ENCODE measurements at places on chromosomes 1 and 21.

DNA sequence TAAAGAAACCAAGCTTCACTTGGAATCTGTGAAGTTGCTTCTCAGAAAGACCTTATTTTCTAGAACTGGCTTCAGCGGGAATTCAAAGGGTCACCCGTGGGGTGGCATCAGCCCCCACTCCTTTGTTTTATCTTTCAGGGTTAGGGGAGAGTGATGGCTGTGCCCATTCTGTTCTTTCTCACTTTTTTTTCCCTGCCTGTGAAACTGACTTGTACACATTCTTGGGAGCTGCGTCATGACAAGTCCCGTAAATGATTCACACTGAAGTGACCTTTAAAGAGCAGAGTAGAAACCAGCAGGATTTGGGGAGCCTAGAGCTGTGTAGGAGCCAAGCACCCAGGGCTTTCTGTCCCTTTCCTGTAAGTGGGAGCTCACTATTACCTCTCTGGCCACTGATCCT lies 43.8 kb downstream of the SLC44A3 start:
- no peak for DNase-seq

DNA sequence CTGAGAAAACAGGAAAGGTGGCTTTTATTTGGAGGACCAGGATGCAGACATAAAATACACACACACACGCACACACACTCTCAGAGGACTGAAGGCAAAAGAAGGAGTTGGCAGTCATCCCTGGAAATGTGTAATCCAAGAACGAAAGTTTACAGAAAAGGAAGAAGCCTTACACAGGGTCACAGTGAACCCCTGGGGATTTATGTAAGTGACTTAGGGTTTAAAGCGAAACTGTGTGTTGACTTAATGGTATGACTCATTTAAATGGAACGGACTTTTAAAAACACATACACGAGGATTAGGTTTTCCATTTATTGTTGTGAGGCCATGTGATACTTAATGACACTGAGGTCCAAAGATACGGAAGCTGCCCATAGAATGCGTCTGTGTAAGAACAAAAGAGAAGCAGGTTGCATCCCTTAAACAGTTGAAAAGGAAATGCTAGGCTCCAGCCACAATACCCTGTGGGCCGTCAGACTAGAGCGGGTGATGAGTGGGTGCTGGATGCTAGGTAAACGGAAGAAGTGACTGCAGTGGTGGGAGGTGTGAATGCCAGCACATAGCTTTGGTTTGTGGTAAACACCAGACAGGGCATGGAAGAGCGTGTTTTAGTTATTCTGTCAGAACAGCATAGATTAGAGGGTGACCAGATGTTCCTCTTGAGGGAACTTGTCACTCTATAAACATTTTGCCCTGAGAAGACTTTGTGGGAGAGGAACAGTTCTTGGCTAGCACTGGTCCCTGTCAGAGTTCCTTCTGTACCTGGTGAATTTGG lies 21.6 kb upstream of the BCL10 start:
- DNase-seq: peak; percentile 86

DNA sequence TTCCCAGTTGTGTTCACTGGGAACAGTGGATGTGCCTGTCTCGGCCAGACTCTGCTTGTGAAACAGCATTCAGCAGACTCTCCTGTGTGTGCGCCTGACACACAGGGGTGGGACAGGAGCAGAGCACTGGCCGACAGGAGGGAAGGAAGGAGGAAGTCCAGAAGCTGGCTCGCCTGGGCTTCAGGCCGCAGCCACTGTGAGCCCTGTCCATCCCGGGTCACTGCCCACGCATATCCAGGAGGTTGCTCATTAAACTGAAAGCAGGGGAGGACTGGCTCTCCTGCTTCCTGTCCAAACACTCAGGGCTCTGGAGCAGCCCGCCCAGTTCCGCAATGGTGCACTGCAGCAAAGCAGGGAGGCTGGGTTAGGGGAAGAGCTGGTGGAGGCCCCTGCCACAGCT lies 218.7 kb upstream of the VAMP3 start:
- no peak for DNase-seq

DNA sequence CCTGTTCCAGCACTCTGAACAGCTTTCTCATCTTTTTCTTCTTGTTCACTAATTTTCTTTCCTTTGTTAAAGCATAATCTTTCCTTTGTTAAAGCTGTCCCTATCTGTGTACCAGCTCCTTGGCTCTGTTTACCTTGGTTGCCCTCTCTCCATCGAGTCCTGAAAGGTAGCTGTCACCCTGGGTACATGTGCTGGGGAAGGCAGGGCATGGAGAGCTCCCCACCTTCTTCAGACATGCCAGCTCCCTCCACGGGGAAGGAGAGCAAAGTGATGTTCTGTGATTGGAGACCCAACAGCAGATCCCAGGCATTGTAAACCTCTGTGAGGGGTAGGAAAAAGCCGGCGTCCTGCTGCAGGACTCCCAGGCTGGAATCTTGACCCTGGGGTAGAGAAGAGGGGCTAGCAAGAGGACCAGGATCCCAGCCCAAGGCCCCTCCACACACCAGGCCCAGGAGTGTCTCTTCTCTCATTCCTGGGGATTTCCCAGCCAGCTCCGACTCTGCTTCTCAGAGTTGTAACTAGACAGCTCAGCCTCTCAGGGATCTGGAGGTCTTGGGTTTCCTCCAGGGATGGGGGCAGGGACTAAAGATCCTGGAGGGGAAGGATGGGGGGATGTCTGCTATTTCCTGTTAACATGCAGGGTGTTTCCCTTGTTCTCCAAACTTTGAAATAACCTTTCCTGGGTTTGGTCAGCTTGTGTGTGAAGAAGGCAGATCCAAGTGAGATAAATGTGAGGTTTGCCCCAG lies 34.4 kb downstream of the TMCC2 start:
- no peak for DNase-seq

GRCh38 chr21:16318651-16319300 lies 589.0 kb downstream of the USP25 start:
- no peak for DNase-seq

- DNase-seq: peak; percentile 31
These were observed 20.0 kb upstream of the DISP1 start for GRCh38 chr1:222794656-222795474.

GRCh38 chr1:66954208-66954607 lies 29.4 kb downstream of the MIER1 start:
- no peak for DNase-seq

DNA sequence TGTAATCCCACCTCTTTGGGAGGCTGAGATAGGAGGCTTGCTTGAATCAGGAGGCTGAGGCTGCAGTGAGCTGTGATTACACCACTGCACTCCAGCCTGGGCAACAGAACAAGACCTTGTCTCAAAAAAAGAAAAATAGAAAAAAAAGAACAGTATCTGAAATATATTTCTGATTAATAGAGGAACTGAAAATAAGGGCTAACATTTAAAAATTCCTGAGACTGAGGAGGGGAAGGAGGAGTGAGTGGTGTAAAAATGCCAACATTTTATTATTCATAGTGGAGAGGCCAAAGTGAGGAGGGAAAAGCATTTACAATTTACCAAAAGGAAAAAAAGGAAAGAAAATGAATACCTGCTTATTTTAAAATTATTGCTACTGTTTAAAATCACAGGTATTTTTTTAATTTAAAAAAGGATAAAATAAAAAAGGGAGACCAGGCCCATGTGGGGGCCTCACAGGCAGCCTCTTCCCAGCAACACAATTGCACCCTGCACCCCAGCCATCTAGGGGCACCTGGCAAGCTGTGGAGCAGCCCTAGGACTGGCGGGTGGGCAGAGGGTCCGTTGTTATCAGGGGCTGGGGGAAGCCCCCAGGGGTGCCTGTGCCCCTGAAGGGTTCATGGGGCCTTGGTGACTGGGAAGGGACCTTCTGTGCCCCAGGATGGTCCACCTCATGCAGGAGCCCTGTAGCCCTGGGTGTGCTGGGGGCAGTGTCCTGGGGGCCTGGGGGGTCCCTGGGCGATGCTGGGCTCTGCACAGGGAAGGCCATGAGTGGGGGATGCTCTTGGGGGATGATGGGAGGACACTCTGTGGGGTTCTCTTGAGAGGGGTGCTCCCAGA lies 34.8 kb upstream of the ADARB1 start:
- no peak for DNase-seq

- DNase-seq: no peak
These were observed 214.2 kb upstream of the FOXD3 start for GRCh38 chr1:63108206-63108605.

- DNase-seq: no peak
These were observed 19.4 kb downstream of the SEC16B start for GRCh38 chr1:177950506-177950905.

DNA sequence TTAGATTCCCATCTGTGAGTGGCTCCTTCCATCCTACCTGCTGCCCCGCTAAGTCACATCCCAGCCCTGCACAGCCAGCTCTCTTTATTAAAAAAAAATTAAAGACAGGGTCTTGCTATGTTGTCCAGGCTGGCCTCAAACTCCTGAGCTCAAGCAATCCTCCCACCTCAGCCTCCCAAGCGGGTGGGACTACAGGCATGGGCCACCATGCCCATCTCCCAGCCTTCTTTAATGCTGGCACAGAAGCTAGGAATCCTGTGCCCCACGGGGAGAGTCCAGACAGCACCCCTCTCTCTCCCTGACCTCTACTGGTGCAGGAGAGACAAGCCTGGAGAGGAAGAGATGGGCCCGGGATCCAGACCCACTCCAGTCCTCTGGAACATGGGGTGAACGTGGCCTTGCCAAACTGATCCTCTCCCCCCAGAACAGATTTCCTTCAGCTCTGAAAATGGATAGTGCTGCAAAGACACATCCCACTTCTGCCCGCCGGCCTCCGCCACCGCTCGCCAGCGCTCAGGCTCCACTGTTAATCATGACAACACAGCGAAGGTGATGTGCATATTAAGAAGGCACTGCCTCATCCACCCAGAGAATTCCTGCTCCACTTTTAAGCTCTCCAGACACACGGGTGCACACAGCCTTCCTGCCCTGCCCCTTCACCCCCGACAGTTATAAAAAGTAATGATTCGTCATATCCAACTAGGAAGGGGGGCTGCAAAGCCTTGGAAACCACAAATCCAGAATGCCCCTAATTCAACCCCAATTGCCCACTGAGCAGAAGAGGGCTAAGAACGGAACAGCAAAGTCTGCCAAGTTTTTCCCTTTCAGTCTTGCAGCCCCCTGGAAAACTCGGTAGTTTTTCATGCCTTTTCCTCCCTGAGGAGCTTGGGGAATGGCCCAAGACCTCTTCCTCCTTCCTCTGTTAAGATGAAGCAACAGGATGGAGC lies 68.1 kb downstream of the MRPL37 start:
- no peak for DNase-seq

DNA sequence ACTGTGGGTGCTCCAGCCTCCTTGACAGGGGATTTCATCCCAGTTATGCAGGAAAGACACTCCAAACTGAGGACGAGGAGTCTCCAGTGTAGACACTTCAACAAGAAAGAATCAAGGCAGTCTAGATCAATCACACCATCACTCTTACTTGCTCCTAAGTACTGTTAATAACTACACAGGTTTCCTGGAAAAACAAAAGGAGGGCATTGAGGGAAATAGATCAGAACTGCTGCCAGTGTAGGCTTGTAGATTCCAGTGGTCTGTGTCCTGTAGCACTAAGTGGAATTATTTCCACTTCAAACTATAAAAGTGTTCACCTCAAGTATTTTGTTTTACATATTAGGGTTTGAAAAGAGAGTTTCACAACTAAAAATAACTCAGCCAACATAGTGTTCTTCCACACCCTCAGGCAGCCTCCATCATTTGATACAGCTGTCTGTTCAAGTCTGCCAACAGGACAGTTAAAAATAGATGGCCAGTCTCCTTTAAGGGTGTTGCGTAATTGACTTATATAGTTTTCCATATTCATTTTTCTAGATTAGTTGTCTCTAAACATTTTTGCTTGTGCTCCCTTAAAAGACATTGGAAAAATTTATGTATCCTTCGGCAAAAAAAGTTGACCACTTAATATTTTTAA lies 32.0 kb upstream of the AGL start:
- no peak for DNase-seq

DNA sequence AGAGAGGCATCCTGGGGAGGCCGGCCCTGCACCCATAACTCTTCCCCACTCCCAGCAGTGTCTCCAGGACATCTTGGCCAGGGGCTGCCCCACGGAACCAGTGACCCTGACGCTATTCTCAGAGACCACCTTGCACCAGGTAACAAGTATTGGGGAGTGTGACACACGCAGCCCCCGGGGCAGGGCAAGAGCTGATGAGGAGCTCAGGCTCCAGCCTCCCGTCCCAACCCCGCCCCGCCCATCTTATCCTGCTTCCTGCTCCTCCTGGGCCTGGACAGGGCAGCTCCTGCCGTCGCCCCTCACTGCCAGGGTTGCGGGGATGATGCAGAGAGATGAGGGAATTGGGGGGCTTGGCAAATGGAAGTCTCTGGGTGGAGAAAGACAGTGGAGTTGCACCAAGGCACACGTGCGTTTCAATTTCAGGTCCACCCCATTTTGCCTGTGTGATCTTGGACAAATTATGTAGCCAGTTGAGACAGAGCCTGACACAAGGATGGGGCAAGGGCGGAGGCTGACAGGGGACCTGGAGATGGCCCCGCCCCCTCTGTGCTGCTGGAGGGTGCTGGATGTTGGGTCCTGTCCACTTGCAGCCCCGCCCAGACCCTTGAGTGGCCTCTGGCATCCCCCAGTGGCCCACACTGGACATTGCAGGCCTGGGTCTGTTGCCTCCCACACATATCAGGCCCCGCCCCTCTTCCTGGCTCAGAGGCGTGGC lies 10.7 kb downstream of the CLCNKA start:
- peak; percentile 19 for DNase-seq
